ENCODE measurements at places on chromosomes 5 and 9.
A peak's percentile ranks its signal among the peaks of the same experiment; 100 is the strongest.

DNA sequence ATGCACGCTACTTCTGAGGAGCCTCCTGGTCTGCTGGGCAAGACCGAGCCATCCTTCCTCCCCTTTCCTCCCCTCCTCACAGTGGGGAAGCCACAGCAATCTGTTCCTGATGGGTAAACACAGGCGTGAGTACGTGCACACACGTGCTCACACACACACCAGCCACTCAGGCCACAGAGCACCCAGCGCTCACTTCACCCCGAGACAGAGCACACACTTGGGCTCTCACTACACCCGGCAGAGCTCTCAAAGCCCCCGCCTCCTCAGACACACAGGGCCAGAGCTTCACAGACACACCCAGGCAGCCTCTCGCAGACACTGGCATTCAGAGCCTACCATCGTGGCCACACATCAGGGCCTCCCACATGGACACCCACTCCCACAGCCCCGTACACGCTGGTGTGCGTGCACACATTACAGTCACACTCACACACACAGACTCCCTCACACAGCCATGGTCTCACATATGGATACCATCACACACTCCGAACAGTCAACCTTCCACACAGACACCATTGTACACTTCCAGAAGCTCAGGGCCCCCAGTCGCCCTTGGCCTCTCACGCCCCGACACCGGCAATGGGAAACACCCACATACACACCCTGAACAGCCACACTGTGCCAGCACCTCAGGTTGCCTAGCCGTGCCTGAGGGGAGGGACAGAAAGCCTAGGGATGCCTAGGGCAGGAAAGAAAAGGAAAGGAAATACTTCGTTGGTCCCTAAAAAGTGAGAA is 13.5 kb downstream of the CNTFR start:
- no peak for DNase-seq

- DNase-seq, result no peak
Measured at GRCh38 chr5:165360366-165360765, 1854.9 kb downstream of the MAT2B start.

- DNase-seq, result no peak
Measured at GRCh38 chr9:113737517-113738271, 138.4 kb upstream of the ZNF618 start.

DNA sequence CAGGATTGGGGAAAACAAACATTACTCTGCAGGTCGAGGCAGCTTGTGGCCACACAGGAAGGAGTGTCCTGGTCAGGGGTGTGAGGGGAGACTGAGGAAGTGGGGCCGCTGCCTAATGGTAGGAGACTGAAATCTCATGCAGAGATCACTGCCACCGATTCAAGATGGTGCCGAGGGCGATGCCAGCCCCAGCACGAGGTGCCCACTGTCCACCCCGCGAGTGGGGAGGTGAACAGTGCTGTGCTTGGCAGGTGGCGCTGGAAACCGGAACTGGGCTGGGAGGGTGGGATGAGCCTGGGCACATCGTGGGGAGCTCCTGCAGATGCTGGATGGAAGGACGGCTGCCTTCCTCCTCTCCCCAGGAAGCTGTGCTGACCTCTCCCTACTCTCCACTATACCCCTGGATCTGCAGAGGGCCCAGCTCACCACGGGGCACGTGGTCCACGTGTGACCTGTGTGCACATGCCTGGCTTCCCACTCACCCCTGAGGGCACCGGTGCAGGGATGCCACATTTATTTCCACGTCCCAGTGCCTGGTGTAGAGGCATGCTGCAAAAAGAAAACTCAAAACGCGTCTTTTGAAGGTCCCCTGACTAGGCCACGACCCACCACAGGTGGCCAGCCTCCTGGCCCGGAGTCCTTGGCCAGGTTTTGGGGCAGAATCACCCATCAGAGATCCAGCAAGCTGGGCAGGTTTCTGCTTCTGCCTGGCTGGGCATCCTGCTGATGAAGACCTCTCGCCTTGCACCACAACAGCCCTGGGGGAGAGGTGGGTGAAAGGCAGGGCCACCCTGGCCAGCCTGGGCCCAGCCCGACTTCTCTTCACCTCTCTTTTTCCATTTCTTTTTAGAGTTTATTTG is 71.7 kb upstream of the FCN1 start:
- no peak for DNase-seq

DNA sequence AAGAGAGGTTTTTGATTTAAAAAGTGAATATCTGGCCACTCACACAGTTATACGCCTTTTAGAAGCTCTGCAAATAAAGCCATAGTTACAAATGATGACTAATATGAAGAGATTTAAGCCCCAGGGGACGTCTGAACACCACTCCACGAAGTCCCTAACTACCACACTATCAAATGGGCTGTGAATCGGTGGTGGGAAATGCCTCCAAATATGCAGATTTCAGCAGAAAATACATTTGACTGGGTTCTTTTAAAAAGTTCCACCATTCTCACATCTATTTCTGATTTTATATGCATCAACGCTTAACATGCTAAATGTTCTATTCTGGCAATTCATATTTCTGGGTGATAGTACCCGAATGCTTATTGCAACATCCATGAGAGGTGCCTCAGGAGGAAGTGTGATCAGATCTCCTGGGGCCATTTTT is 22.5 kb downstream of the TICAM2 start:
- DNase-seq, result no peak

- DNase-seq, result no peak
Measured at GRCh38 chr9:133470427-133470924, 8.4 kb downstream of the SLC2A6 start.

DNA sequence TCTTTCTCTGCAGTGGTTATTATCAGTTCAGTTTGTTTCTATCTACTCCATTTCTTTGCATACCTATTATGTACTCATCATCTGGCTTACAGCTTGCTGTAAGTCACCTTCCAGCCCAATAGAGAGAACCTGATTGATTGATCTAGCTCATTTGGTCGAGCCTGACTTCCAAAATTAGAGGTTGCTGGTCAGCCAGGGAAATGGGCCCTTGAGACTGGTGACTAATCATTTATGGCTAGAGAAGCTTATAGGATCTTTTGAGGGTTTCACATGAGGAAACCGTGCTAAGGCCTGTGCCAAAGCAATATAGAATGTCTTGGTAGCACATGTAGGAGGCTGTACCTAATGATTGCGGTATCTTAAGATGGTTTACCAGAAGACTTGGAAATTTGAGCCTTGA is 5.8 kb downstream of the SREK1 start:
- no peak for DNase-seq

DNA sequence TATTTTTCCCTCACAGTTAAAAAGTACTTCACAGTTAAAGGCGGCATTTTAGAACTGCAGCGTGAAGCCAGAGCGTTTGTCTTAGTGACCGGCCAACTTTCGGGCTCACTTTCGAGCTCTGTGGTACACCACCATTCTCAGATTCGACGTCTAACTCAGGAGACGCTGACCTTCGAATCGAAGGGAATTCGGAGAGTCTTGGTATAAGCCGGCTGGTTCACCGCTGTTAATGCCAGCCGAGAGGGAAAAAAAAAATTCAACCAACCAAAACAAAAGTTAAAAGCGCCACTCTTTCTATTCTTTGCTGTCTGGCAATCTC is 544 bp upstream of the SNX24 start:
- DNase-seq, result no peak

- DNase-seq, result peak; percentile 60
Measured at GRCh38 chr5:158812408-158812807, 287.3 kb downstream of the EBF1 start.

DNA sequence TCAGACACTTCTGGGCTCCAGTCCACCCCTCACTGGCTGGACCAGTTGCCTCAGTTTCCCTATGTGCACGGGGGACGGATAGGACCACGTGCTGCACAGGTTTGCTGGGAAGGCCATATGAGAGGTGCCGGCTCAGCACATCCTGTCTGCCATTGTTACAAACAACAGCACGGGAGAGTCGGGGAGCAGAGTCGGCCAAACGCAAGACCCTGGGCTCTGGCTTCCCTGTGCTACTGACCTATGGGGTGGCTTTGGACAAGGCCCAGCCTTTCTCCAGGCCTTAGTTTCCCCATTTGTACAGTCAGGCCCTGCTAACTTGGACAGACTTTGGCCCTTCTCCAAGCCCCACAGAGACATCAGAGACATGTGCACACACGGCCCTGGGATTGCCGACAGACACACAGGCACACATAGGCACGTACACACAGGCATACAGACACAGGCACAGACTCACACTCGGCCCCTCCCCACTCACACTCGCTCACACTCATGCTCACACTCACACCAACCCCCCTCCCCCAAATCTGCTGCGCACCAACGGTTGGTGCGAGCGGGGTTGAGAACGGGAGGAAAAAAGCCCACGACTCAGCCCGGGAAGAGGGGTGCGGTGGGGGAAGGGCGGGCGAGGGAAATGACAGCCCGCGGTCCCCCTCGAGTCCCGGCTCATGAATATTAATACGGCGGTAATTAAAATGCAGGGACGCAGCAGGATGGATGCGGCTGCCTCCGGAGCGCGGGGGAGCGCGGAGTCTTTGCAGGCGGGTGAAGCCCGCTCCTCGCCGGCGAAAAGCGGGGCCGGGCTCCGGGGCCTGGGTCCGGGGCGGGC is 133.0 kb downstream of the C9orf50 start:
- DNase-seq, result peak; percentile 59

DNA sequence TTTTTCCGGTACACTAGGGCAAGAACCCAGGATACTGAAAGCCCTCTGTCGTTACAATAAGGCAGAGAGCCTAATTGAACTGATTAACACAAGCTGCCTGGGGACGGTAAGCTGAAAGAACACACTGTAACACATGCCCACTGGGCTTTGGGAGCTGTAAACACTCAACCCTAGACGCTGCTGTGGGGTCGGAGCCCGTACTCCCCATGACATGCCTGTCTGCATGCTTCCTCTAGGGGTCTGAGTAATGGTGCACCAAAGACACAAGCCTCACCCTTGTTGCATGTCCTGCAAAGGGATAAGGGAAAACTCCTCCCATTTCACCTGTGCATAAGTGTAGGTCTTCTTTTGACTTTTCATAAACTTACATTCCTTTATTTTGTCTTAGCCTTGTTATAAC is 194.0 kb downstream of the FBXL7 start:
- DNase-seq, result no peak

DNA sequence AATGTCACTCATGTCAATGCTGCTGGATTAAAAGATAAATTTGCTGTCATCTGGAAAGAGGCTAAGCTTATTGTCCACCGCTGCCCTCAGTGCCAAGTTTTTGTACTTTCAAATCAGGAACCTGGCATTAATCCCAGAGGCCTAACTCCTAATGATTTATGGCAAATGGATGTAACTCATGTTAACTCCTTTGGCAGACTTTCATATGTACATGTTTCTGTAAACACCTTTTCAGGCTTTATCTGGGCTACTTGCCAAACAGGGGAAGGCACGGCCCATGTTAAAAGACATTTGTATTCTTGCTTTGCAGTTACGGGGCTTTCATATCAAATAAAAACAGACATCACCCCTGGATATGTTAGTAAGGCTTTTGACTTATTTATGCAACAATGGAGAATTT is 608.0 kb upstream of the ACO1 start:
- no peak for DNase-seq

DNA sequence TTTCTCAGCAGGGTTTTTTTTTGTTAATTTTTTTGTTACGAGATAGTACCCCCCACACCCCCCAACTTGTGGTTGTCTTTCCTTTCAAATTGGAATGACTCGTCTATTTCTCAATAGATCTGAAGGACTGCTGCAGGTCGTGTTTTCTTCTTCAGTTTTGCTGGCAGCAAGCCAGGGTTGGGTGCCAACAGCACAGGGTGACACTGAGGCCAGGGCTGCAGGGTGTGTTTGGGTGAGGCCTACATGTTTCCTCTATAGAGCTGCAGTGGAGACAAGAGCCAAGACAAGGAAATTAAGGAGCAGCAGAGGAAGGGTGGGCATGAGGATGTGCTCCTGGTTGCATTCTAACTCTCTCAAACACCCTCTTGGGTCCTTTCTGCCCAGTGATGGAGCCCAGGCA is 52.2 kb downstream of the NXNL2 start:
- no peak for DNase-seq

DNA sequence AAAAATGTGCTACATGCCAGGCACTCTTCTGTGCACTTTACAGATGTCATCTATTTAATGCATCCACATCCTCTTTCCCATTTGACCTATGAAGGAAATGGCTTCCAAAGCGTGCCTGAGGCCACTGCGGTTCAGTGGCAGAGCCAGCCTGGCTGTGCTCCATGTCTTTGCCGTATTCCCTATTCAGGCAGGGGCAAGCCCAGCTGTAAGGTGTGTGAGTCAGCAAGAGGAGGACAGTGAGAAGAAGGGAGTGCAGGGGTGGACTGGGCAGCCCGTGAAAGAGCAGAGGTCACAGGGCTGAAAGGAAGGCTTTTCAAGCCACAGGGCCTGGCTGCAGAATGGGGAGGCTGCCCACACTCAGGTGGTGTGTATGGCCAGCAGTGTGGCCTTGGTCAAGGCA is 91.7 kb downstream of the HRH2 start:
- no peak for DNase-seq

DNA sequence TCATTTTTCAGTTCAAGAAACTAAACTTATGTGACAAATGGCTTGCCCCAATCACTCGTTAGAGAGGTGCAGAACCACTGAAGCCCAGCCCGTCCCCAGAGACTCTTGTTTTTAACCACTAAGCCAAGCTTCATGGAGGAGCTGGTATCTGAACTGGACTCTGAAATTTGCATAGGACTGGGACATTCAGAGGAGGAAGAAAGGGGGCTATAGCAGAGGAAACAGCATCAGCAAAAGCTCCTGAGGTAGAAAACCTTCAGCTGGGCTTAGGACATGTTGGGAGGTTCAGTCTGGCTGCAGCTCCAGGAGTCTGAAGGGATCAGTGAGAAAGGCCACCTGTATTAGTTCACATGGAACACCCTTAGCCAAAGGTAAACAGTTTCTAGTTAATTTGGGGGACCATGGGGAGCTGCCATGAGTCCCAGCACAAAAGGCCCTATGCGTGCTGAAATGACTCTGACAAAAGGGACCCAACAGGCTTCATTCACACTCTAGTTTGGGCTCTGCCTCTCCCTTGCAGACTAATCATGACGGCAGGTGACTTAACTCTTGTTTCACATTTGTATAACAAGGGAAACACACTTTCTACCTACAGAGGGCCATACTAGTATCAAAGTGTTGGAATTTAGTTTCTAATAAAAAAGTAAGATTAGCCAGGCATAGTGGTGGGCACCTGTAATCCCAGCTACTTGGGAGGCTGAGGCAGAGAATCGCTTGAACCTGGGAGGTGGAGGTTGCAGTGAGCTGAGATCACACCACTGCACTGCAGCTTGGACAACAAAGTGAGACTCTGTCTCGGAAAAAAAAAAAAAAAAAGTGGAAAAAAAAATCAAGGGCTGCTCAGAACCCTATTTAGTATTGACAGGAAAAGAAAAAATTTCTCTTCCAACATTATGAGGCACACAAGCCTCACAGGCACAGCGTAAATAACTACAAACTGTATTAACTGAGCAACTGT is 10.2 kb downstream of the FBXO10 start:
- DNase-seq, result no peak

All from activated naive CD4-positive, alpha-beta T cell treated with anti-CD3 and anti-CD28 coated beads, Interleukin-2, amount 50 U/mL, for 16 hours (primary cell).